Putamen (tissue), 1 donor: ENCODE measurements at places on chromosomes 7 and 10.

DNA sequence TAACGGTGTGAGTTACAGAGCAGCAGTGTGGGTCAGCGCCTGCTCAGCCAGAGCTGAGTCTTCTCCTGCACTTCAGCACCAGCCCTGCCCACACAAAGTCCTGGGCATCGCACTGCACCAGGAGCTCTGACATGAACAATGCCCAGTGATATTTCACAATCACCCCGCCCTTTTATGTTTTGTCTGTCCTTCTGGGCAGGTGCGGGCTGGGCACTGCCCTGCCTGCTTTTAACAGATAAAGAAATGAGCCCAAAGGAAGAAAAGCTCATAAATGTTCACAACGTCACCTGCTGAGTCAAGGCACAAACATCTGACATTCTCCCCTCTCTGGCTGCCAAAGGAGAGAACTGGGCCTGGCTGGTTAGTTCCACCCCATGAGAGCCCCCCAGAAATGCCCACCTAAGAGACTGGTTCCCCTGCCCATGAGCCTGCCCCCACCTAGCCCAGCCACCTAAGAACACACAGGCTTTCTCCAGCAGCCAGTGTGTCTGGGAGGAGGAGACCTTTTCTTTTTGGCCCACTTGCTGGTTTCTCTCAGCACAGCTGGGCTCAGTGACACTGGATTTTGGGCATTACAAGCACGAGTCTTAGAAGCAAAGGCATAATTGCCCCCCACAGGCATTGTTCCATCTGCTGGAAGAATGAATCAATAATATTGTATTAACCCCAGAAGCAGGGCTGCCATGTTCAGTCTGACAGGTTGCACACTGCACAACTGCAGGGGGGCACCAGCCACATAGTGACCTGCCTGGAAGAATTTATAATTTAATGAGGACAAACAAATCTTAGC lies 22.3 kb downstream of the CALML3 start:
- DNase-seq: no peak

DNA sequence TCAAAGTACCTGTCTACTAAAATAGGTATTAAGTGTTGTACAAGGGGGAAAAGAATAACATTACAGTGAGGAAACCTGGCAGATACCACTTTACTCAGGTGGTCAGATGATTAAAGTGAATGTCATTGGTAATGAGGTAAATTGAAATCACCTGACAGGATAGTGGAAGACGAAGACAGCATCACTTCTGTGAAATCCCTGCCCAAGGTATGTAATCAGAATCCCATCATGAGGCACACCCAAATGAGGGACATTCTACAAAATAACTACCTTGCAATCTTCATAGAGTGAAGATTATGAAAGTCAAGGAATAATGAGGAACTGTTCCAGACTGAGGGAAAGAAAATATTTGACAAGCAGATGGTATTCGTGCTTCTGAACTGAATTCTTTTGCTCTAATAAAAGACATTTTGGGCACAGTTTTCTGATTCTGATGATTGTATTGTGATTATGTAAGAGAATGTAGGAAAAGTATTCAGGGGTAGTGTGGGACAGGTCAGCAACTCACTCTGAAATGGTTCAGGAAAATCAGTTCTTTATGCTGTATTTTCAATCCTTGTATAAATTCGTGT lies 33.3 kb upstream of the ARMS2 start:
- no peak for DNase-seq

DNA sequence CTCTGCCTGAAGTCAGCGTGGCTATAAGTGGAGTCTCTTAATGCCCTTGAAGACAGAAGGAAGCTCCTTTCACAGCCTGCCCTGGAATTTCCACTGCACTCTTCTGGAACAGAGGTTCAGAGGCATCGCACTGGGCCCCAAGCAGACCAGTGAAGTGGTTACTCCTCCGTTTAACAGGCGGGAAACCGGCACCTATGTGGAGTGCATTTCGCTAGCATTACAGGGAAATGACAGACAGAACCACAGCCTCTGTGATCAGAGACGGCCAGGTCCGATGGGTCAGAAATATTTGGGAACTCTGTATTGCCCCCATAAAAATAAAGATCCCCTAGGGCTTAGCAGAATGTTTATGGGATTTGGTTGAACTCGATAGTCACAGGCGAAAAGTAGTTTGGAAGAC lies 406.9 kb upstream of the PRKCQ start:
- DNase-seq: no peak

DNA sequence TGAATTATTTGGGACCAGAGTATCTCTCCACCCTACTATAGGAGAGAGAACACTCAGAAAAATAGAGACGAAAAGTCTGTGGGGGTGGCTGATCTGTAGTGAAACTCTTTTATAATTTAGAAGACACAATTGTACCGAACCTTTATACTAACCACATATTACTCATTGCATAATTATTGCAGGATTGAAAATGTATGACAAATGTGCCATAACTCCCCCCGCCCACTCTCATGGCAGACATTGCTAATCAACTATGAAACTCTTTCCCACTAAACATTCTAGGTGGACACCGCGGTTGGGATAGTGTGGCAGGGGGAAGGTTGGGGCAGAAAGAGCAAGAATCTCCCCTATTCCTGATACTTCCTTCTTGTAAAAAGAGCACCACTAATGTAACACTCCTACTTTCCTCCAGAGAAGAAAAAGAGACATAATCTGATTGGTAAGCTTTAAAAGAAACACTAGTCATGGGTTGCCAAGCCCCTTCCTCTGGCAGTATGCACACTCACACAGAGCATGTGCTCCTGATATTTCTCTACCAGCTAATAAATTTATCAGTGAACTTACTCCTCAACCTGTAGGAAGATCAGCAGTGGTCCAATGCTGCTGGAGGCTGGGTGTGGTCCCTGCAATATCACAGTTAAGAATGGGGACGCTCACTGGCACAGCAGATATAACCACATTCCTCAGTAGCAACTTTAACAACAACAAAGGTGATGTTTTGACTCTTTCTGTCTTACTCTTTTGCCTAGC lies 18.7 kb upstream of the ARID5B start:
- no peak for DNase-seq

GRCh38 chr10:50316174-50316573 lies 64.9 kb upstream of the ASAH2 start:
- no peak for DNase-seq

DNA sequence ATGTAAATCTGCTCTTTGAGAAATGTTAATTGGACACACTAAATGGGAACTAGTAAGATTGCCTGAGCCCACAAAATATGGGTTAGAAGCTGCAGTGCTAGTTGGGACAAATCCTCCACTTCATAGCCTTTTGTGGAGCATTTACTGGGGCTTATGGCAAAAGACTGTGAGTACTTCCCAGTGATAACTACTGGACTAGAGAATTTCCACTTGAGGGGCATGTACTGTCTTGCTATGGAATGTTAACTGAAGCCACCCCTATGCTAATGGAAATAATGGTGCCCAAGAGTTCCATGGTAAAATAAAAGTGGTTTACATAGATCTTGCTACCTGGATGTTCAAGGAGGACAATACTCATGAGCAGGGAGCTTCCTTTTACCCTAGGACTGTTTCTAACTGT lies 29.3 kb downstream of the AVL9 start:
- no peak for DNase-seq
